OCI-LY7 (cell line): ENCODE measurements at places on chromosomes 11 and 22.

GRCh38 chr22:46007848-46008261 is 30.9 kb upstream of the WNT7B start:
- no peak for DNase-seq

DNA sequence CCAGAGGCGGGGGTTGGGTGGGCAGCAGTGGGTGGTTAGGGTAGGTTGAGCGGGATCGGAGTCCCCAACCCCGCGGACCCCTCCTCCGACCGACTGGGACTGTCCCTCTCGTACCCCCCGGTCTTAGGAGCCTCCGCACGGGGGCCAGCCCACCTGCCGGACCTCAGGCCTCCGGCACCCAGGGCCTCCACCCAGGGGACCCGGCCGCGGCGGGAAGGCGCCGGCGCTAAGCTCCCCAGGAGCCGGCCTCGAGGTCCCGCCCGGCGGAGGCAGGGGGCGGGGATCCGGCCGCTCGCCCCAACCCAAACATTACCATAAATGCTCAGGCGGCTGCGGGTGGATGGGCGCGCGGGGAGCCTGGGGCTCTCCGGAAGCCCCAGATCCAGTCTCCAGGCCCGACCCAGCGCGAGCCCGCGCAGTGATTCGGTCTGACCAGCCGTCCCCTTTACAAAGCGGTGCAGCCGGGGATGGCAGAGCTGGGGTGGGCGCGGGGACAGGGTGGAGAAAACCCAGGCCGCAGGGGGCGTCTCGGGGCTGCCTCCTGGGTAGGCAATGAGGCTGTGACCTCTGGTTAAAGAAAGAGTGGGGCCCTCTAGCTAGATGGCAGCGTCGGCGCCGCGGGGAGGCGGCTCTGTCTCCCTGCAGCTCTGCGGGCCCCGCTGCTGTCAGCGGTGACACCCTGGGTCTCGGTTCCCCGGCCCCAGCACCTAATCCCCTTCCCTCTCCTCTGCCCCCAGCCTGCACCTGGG is 4.0 kb upstream of the MCAM start:
- DNase-seq, result peak; percentile 65

GRCh38 chr11:105244160-105244825 is 104.7 kb upstream of the CARD18 start:
- DNase-seq, result no peak

DNA sequence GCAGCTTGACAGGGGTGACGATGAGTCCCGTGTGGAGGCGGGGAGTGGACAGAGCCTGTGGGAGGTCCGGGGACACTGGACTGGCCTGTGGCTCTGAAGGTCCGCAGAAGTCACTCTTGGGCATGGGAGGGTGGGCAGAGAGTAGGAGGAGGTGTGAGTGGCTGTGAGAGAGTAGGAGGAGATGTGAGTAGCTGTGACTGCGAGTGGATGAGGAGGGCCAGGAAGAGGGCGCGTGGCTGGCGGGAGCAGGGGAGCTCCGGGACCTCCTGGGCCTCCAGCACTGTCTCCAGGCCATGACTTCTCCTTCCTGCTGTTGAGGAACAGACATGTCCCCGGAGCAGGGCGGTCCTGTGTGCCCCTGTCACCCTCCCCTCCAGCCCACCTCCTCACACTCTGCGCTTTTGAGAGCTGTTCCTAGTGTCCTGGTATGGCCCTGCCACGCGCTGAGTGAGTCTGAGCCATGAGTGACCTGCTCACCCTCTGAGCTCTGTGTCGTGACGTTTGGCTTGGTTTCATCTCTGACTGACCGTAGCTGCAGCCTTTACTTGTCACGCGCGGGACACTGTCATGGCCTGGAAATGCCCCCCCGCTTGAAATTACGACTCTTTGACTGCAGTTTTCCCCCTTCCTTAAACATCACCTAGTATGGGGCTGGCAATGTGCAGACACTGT is 391.5 kb downstream of the TBC1D22A start:
- DNase-seq, result no peak
